ENCODE measurements at places on chromosomes 7 and 10.

DNA sequence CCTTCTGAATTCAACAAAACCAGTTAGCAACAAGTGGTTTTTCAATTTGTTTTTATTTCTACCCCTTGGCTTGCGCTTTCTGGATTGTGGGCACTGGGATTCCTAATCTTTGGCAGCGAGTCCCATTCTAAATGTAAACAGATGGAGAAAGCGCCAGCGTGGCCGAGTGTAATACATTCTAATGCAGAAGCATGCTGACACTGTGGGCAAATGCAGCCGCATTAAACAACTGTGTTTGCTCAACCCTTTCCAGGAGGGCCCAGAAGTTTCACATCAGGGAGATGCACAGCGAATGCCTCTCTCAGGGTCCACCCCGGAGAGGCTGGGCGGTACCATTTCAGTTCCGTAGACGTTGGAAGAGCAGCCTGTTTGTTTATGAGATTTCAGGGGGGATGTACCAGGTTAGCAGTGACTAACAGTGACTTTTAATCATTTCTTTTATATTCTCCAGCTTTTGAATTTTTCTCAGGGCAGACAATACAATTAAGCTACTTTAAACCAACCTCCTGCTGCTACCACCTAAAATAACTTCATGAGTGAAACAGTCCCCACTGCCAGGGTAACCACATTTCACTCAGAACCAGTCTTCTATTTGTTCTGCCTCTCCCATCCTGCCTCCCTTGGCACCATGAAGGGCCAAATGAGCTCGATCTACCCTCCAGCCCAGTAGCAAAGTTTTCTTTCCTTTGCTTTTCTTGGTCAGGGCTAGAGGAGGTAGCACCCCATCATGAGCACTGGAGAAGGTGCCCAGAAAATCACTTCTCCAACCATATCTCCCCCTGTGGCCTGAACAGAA is 164.2 kb upstream of the ITGB1 start:
- DNase-seq = peak; percentile 98

- DNase-seq = no peak
These were observed 280.0 kb downstream of the CACNA2D1 start for GRCh38 chr7:82163586-82163985.

GRCh38 chr7:104254696-104255095 is 46.9 kb upstream of the ORC5 start:
- no peak for DNase-seq

- DNase-seq = peak; percentile 54
These were observed 33.5 kb upstream of the DLD start for GRCh38 chr7:107857541-107857912.

DNA sequence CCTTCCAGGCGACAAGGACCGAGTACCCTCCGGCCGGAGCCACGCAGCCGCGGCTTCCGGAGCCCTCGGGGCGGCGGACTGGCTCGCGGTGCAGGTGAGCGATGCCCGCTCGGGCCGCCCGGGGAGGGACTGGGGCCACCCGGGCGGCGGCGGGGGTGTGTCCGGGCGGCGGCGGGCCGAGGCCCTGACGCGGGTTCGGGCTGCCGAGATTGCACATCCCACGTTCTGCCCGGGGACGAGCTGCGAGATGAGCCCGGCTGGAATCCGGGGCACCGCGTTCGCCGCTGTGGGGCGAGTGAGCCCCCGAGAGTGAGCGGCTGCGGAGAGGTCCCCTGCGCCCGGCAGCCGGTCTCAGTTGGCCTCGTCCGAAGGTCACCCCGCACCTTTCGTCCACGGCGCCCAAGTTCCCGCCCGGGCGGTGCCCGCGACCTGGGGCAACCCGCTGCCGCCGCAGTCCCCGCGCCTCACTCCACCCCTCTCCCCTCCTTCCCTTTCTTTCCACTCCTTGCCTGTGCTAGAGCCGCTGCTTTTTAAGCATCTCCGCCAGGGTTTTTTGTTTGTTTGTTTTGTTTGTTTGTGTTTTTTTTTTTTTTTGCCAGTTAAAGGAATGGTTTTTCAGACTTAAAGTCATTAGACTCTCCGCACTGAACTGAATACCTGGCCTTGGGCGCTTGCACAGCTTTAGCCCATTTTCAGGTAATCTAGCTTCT is 515 bp downstream of the RALA start:
- DNase-seq = no peak

DNA sequence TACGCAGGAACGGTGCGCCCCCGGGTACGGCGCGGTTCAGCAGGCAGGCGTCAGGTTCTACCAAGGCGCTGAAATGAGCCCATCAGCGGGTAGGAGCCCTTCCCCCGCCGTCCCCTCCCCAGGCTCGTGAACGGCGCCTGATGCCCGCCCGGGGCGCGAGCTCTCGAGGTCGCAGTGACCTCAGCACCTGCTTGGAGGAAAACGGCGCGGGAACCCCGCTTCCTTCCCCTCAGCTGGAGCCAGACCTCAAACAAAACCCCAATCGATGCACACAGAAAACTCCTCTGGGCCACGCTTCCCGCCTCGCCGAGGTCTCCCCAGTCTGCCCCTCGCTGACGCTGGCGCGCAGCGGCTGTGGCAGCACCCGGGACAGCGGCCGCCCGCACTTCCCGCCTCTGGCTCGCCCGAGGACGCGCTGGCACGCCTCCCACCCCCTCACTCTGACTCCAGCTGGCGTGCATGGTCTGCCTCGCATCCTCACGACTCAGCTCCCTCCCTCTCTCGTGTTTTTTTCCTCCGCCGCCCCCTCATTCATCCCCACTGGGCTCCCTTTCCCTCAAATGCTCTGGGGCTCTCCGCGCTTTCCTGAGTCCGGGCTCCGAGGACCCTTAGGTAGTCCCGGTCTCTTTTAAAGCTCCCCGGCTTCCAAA is 514 bp upstream of the GAD2 start:
- DNase-seq = peak; percentile 7

DNA sequence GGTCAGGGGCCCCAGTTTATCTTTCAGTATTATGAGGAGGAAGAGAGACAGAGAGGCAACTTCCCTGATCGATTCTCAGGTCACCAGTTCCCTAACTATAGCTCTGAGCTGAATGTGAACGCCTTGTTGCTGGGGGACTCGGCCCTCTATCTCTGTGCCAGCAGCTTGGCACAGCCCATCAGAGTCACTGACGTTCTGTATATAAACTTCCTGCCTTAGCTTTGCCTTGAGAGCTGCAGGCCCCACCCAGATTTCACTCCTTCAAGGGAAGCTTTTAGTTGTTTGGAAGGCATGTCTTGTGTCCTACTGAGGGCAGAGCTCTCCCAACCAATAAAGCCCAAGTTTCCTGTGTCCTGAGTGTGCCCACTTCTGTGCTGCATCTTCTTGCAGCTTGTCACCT is 242.5 kb upstream of the PRSS58 start:
- no peak for DNase-seq

- DNase-seq = no peak
These were observed 17.6 kb downstream of the KRIT1 start for GRCh38 chr7:92228100-92228499.

DNA sequence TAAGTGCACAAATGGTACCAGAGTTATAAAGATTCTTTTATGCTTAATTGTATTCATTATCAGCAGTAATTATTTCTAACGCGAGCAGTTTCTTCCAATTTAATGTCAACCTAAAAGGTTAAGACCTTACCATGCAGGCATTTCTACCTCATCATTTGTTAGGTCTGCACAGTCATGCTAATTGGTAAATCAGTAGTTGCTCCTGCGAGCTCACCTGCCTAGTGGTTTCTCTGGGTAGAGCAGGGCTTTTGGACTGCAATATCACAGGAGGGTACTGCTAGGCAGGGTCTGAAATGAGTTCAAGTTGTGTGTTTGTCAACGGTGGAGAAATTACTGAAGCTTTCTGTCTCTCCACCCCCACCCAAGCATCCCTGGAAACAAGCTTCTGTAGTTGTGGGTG is 558.5 kb upstream of the MGMT start:
- DNase-seq = no peak

- DNase-seq = no peak
These were observed 80.7 kb downstream of the MAD1L1 start for GRCh38 chr7:2151801-2152612.

DNA sequence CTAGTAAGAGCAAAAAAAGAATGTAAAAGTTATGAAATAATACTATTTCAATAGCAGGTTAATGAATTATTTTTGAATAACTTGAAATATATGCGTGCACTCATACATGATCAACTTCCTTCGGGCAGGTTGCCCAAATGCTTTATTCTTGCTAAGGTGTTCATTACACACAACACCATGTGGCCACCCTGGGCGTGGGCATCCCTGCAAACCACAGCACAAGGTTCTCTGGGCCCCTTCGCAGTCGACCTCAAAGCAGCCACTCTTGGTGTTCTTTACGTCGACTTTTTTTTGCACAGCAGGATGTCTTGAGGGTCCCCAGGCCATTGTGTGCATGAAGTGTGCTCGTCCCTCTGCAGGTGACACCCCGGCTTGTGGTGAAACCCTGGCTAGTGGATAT is 300.7 kb upstream of the PITRM1 start:
- DNase-seq = no peak

GRCh38 chr10:117339578-117339977 is 35.7 kb downstream of the PDZD8 start:
- peak; percentile 26 for DNase-seq

DNA sequence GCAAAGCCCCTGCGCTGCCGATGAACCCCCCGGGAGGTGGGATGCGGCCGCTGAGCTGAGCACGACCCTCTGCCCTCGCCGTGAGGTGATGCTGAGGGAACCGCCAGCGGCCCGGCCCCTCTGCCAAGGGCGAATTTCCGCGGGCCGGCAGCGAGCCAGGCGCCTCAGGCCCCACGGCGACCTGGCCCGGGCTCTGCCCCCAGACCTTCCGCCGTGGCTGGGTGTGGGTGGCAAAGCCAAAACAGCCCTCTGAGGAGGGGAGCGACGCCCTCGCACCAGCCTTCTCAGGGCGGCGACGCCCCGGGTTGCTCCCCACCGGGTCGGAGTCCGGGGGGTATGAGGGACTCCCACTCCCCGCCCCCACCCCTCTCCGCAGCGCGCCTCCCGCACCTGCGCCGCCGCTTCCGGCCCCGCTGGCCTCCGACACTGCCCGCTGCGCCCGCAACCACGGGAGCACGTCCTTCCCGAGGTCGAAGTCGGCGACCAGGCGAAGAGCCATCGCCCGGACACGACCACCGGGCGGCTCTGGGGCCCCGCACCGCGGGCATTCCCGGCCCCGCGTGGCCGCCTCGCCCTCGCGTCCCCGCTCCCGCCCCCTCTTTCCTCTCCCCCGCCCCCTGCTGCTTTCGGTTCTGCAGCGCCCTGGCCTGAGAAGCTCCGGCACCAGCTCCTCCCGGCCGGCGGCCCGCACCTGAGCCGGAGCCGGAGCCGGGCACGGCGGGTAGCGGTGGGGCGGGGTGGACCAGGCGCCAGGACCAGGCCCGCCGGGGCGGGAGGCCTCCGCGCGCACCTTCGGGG is at the start of gene GSAP:
Gene GSAP, minus strand, starts transcription at position 527 of the 798 bp plus-strand sequence. Its CDS starts 28 bp downstream, at position 499.
- DNase-seq = no peak

DNA sequence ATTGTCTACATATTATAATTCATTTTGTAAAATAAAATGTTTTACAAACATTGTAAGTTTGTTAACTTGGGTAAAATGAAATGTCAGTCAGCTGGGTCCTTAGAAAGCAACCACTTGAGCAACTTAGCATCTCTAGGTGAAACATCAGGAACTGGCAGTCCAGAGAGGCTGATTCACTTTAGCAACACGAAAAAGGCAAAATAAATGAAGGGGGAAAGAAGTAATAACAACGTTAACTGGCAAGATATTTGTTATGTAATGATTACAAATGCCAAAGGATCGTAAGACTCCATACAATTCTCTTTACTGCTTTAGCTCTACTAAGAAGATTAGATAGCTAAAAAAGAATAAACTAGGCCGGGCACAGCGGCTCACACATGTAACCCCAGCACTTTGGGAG is 5.0 kb downstream of the PDZD8 start:
- no peak for DNase-seq

GRCh38 chr10:103720328-103720963 is 134.9 kb downstream of the SH3PXD2A start:
- no peak for DNase-seq

- DNase-seq = no peak
These were observed 87.5 kb downstream of the ADK start for GRCh38 chr10:74238516-74238915.

DNA sequence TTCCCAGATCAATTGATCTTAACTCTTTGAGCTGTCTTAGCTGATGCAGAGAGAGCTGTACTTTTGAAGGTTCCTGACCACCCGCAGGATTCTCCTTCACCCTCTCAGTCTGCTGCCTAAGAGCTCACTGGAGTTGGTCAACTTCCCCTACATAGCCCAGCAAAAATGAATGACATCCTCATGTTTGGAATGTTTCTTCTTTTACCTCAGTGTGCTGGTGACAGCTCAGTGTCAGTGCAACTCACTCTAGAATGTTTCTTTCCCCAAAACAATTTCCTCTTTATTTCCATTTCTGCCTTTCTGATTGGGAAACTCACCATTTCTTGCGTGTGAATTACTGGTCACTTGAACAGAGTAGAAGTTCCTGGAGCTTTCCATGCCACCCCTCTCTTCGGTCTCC is 48.7 kb downstream of the LSMEM1 start:
- DNase-seq = peak; percentile 9

GRCh38 chr10:1576467-1577372 is 160.6 kb downstream of the ADARB2 start:
- DNase-seq = no peak

DNA sequence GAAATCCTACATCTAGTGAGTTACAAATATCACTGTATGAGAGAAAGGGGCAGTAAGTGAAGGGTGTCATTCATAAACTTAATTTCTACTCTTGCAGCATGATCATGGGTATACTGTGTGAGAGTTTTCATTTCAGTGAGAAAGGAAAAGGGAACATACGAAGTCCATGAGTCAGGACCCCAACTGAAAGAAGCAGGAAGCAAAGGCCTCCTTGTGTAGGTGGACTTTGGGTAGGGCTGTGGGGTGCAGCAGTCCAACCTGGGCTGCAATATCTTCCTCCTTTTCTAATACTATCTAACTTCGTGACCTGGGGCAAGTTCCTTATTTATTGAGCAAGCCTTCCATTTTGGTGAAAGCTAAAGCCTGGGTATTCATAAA is 248.2 kb upstream of the TCF7L2 start:
- no peak for DNase-seq

- DNase-seq = no peak
These were observed 11.9 kb downstream of the PROSER2 start for GRCh38 chr10:11835061-11835460.

DNA sequence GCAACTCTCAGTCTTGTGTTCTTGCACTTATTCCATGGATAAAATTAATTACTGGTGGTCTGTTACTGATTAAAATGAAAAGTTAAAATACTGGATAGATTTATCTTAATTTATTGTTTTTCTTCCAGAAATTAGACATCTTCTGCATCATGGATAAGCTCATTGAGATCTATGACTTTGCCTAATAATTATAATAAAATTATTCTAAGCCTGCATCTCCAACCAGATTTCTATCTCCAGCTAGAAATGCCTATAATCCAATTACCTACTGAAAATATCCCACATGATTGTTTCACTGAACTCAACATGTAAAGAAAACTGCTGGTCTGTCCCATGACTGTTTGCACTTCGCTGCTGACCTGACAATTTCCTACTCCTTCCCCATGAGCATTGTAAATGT is 88.3 kb upstream of the ACBD5 start:
- DNase-seq = no peak

- DNase-seq = no peak
These were observed 584 bp upstream of the ZMIZ1 start for GRCh38 chr10:79068203-79068561.

Measured in fibroblast of skin of right quadriceps (primary cell).